ENCODE measurements at places on chromosomes 3 and 15. TPM values are rescaled to one million over a fixed set of nuclear protein-coding genes. Genes with fewer than 3 reads are reported as not detected.

- no peak for DNase-seq
Measured at GRCh38 chr3:38740537-38740936, 75.5 kb downstream of the SCN10A start.

DNA sequence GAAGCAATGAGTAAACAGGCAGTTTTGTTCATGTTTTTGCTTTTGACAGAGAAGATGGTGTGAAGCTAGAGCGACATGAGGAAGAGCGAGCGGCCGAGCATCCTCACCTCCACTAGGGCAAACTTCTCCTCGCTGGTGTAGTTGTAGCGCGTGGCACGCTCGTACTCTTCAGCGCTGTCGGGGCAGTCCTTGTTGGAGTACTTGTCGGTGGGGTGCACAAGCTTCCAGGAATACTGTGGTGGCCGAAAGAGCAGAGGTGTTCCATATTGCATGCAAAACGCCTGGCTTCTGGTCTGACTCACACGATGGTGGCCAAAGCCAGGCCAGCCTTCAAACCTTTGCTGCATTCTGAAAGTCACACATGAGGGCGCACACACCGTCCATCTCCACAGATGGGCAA, 54.3 kb downstream of the CYFIP1 start:
- DNase-seq: no peak

CLDN11 gene
- 1.9 TPM for total RNA-seq

GRCh38 chr3:188899881-188900280, 271.9 kb upstream of the TPRG1 start:
- DNase-seq: no peak

DNA sequence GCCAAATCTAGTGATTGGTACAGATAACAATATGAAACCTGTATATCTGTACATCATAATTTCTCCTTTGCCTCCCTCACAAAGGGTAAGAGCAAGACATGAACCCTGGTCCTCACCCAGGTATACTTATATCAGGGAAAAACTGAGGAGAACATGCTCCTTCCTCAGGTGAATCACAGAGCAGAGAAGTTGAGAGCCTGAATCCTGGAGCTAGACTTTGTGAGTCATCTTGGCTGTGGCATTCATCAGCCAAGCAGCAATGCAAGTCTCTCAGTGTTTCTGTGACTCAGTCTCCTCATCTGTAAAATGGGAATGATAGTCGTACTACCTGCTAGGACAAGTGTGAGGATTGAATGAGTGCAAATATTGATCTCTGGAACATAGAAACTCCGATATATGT, 165.7 kb upstream of the ADAMTS9 start:
- DNase-seq: no peak

CPB1 gene
- total RNA-seq: not detected
